HCT116 (cell line): ENCODE measurements at places on chromosomes 2 and 18.
A peak's percentile ranks its signal among the peaks of the same experiment; 100 is the strongest.

GRCh38 chr2:80429251-80429650 is 124.7 kb upstream of the LRRTM1 start:
- no peak for DNase-seq

GRCh38 chr2:119650846-119651370 is 28.1 kb upstream of the TMEM177 start:
- no peak for DNase-seq

GRCh38 chr2:85457877-85458316 is 39.4 kb downstream of the SH2D6 start:
- DNase-seq: peak; percentile 95

DNA sequence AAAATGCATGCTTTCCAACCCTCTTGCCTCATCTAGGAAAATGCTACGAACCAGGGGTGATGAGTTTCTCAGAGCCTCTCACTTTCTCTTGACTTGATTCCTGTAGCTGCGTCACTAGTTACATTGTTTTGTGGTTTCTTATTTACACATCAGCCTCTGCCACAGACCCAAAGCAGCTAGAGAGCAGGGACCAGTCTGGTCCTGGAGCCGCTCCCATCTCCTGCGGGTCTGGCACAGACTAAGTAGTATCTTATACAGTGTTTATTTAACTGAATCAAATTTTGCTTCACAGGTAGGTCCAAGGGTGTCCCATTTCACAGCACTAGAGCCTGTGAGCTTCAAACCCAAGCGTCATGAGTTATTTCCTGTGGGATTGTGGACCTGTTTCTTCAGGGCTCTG is 310.5 kb downstream of the MYCN start:
- no peak for DNase-seq

DNA sequence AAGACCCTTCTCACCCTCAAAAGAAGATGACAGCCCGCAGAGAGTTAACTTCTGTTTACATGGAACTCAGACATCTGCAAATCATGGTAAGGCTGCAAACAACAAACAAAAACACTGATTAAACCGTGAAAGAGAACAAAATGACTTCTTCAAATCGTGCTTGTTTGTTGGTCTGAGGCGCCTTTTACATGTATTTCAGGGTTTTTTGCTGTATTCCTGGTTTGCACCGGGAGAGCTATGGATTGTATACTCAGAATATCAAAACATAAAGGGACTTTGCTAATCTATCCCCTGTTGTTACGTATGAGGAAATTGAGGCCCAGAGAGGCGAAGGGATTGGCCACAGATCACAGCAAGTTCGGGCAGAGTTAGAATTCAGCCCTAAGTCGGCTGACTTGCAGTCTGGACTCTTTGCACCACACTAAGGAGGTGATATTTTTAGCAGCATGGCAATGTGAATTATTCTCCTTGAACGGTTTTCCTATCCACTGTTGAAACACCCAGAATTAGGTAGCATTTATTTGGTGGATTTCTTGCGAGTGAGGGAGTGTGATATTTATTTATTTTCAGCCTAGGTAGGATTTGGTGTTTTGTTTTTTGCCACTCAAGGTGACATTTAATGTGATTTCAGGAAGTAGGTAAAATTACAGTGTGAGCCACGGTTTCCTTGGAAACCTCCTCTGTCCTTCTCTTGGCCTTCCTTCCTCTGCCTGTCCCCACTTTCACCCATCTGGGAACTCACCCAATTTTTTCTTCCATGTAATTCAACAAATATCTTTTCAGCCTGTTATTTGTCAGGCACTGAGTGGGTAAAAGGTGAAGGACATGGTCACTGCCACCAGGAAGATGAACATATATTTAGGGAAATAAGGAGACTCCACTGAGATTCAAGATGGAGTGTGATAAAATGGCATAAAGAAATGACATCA is 980 bp upstream of the PDE6D start:
- peak; percentile 10 for DNase-seq

GRCh38 chr2:194182888-194183287 is 1474.1 kb upstream of the SLC39A10 start:
- DNase-seq: no peak

- DNase-seq: no peak
Observed at GRCh38 chr2:96107708-96108065, 8.7 kb downstream of the ADRA2B start.

GRCh38 chr2:99825630-99826029 is 316.8 kb downstream of the AFF3 start:
- no peak for DNase-seq

GRCh38 chr18:21242141-21242779 is at the start of gene GREB1L:
Gene GREB1L, plus strand, starts transcription at chr18:21242232. Its CDS starts 141,287 bp downstream, at chr18:21383519.
- DNase-seq: peak; percentile 27

DNA sequence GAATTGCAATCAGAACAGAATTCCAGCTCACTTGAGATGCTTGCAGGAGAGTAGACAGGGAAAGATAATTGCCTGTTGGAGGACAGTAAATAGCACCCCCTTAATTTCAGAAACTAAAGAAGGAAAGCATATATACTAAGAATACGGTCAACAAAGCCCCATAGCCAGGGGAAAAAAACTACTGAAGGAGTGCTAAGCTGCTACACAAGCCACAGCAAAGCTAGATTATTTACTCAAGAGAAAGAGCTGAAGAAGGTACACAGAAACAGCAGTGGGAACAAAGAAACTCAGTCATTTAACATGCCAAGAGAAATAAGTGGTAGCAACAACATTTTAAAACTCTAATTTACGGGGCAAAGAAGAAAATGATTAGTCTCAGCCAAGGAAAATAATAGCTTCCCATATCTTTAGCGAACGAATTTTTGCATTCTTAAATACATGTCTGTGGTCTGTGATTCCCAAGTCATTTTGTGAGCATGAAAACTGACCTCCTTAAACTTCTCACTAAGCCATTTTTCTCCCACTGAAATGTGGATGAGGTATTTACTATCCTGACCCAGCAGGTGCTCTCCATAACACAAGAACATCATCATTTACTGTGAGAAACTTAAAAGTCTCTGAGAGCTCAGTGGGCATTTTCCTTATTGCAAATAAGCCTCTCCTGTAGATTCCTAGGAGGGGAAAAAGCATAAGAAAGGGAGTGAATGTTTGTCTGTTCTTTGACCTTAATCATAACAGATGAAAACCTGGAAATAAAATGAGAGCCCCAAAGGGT is 196.0 kb downstream of the PAX3 start:
- DNase-seq: no peak

- DNase-seq: no peak
Observed at GRCh38 chr2:228690681-228691080, 509.2 kb upstream of the SPHKAP start.
